ENCODE measurements at places on chromosomes 11 and 22.

DNA sequence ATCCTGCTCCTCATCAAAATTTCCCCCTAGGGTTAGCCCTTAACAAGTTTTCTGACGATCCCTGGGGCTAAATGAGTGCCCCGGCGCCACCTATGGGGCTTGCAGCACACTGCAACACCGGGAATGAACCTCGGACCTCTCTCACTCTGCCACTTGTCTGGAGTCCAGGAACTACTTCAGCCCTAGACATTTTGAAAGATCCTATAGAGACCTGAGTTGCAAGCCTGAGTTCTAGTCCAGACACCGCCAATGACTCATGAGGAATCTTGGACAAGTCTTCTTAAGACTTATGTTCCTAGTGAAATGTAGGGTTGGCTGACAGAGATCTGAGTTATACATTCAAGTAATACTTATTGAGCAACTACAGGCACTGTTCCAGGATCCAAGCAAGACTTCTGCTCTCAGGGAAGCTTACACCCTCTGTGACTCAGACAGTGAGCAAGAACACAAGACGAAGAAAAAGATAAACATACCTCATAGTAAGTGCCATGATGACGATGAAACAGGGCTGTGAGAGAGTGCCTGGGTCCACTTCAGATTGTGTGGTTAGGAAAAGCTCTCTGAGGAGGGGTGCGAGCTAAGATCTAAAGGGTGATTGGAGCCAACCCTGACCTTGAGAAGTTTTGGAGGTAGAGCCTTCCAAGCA is 10.2 kb upstream of the STK33 start:
- DNase-seq, result no peak

DNA sequence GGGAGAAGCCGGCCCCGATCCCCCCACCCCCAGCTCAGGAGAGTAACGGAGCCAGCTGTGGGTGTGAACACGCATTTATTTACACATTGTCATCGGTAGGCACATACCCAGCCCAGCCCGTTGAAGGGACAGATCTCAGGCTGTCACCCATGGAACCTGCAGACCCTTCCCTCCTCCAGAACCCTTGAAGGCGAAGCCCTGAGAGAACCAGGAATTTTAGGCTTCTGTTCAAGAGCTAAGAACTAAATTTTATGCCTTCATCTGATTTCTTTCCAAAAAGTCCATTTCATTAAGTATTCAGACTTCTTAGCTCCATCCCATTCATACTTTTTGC is 379 bp upstream of the BRMS1 start:
- no peak for DNase-seq

DNA sequence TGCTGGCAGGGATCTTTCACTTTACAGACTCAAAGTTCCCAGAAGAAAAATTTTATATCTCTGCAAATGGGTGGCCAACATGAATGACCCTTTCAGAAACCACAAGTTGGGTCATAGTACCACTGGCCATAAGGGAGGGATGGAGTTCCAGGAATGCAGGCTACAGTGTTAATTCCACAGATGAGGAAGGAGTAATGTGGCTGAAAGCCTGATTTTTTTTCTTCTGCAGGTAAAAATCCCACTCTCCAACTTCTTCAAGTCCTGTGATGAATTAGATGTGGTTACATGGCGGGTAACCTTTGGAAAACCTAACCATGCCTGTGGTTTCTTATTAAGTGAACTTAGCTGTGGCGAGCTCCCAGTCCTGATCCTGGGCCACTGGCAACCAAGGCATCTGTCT is 103.2 kb downstream of the SLC1A2 start:
- DNase-seq, result no peak

DNA sequence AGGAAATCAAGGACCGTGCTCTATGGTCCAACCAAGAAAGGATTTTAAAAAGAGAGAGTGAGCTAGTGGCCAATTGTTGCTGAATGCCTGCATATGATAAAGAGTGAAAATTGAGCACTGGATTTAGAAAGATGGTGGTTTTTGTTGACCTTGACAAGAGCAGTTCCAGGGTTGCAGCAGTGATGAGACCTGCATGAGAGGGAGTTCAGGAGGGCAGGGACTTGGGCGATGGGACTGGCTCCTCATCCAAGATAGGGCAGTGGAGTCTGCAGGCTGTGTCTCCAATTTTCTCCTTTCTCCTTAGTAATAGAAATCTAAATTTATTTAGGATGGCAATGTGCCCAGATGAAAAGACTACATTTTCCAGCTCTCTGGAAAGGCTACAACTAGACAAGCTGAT is 94.0 kb upstream of the B3GAT1 start:
- no peak for DNase-seq

DNA sequence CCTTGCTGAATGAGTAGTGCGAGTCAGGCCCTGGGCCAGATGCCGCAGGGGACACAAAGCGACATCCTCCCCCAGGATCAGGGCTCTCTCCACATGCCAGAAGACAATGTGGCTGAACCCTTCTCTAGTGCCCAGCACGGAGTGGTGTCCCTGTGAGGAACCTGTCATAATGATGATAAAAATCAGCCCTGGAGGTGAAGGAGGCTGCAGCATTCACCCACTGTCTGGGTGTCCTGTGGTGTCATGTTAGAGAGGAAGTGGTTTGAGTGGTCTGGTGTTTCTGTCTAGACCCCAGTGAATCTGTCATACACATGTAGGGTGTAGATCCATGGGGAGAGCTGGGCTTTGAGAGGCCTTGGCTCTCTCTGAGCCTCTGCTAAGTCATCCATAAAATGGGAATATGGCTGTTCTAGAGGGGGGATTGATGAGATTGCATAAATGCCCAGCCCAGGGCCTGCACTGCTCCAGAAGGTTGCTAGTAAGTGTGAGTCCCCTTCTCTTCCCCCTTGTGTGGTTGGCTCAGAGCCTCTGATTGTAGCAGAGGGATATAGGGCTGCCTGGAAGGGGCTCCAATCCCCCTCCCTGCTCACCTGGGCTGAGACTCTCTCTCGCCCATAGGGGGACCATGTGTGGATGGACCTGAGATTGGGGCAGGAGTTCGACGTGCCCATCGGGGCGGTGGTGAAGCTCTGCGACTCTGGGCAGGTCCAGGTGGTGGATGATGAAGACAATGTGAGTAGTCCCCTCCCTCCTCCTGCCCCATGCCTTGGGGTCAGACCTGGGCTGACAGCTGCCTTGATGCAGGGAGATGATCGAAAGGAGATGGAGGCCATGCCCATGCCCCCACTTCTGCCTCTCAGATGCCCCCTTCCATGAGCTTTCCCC is 14.3 kb downstream of the MYO7A start:
- DNase-seq, result peak; percentile 75

DNA sequence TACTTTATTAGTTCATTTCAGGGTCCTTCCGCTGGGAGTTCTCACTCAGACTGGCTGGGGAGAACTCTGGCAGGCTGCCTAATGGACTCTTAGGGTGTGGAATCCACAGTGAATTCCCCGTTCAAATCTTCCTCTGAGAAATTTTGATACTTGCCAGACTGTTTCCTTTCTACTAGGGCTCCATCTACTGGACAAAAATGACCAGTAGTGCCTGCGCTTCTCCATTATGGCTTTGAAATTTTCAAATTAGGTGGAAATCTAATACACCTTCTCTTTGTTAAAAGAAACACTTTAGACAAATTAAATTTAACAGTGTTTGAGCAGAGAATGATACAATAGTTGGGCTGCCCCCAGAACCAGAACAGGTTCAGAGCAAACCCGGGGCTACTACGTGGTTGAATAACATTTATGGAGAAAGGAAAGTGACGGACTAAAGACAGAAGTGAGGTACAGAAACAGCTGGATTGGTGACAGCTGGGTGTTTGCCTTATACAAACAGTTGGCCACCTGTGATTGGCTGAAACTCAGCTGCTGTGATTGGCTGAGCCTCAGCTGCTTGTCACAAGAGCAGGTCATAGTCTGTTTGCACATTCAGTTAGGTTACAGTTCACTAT is 52.9 kb upstream of the FDX1 start:
- DNase-seq, result peak; percentile 12

Data from immature natural killer cell (primary cell).